Mesenchymal stem cell (in vitro differentiated cells and primary cell): ENCODE measurements at places on chromosomes 7 and 10.

- H3K4me1 ChIP-seq = no peaks in the 10 kb centered on the region
- H3K27me3 ChIP-seq = no peaks in the 10 kb centered on the region
- no peak overlapping the region for H3K4me3 ChIP-seq
- no peaks in the 10 kb centered on the region for H3K36me3 ChIP-seq
- H3K27ac ChIP-seq = no peak overlapping the region
Observed at GRCh38 chr7:116219288-116219687, 8.9 kb downstream of the TES start.

DNA sequence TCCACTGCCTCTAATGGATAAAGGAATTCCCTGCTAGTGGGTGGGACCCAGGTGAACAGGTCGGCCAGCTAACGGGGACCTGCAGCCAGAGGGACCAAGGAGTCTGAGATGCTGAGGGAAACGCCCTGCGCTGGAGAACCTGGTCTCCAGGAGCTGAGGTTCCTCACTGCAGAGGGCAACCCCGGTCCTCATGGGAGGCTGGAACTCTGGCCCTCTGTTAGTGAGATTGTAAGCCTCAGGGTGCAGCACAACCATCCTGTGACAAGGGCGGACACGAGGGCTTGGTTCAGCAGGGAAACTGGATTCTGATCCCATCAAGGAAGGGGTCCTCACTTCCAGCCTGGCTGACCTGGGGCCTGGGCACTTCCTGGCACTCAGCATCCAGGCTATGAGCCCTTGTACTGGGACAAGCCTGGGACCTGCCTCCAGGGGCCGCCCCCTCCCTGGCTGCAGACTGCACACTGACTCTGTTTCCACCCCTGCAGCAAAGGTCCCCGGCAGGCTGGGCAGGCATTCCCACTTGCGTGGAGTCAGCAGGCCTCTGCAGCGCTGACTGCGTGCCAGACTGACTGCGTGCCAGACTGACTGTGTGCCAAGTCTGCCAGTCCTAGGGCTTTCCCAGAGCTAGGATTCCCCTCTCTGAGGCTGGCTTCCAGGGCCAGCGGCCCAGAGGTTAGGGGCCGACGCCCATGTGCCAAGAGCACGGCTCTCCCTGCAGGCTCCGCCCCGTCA is 143.2 kb downstream of the MAPK8 start:
- no peaks in the 10 kb centered on the region for H3K27me3 ChIP-seq
- H3K4me3 ChIP-seq = no peak overlapping the region
- H3K4me1 ChIP-seq = peaks cover 15% of the 10 kb centered on the region
- H3K36me3 ChIP-seq = peaks cover 93% of the 10 kb centered on the region
- no peak overlapping the region for H3K27ac ChIP-seq

GRCh38 chr7:70631718-70632117 is 500.2 kb upstream of the GALNT17 start:
- no peak overlapping the region for H3K4me3 ChIP-seq
- peaks cover 5% of the 10 kb centered on the region for H3K27me3 ChIP-seq
- H3K27ac ChIP-seq = no peak overlapping the region
- H3K36me3 ChIP-seq = no peaks in the 10 kb centered on the region
- no peak for DNase-seq

DNA sequence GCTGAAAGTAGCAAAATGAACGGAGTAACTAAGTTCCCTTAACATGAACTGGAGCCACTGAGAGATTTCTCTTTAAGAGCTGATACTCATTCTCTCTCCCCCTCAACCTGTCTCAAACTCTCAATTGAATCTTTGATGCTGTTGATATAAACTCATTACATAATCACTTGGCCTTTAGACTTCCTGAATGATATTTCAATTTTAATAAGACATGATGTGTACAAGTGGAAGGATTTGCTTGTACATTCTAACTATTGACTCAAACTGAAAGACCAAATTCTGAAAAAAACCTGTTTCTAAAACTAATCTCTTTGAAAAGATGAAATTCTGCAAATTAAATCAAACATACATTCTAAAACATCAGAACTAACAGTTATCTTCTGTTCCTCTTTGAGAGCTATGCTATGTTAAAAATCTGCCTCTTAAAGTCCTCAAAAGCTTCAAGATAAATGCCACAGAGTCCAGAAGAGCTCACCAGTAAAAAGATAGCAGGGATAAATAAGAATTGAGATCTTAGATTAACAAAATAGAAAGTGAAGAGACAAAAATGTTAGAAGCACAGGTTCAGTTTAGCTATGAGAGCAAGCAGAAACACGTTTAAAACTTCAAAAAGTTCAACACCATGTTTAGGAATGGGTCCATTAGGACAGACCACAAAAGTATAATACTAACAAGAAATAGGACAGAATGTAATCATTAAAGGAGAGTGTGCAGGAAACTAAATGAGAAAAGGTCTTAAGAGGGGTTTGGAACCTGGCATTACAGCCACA is 46.1 kb downstream of the TNPO3 start:
- no peaks in the 10 kb centered on the region for H3K27me3 ChIP-seq
- H3K4me3 ChIP-seq = no peak overlapping the region
- H3K27ac ChIP-seq = no peak overlapping the region
- no peak for DNase-seq

GRCh38 chr10:105063796-105064195 is 422.7 kb downstream of the SORCS3 start:
- no peaks in the 10 kb centered on the region for H3K36me3 ChIP-seq
- no peak for DNase-seq
- no peak overlapping the region for H3K27ac ChIP-seq

DNA sequence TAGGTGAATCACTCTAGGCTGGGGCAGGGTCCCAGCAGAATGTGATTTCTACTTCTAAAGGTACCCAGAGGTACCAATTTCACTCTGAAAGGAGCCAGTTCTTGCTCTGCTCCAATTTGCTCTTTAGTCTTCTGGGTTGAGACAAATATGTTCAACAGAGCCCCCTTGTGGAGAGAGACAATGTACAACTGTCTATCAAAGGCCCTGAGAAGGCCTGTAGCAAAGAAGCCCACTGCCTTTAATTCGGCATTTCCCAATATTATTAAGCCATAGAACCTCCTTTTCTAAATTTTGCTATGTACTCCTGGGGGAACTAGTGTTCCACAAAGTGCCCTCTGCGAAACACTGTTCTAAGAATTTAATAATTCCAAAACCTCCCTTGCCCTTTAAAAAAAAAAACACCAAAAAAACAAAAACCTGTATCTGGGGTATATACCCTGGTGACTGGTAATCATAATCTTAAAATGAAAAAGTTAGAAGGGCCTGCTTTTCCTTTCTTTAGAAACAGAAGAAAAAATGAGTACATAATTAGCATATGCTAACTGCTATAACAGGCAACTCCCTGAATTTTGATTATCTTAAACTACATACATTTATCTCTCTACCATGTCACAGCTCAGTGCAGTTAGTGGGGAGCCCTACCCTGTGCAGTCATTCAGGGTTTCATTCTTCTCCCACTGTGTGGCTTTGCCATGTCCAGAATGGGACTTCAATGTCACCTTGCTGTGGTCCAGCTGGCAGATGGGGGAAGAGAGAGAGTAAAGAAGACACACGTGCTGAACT is 160.9 kb upstream of the BMPER start:
- peaks cover 4% of the 10 kb centered on the region for H3K4me1 ChIP-seq
- no peak overlapping the region for H3K27ac ChIP-seq
- DNase-seq = no peak
- H3K27me3 ChIP-seq = no peaks in the 10 kb centered on the region

- peak overlapping the region; percentile 11 for H3K27ac ChIP-seq
- peaks cover 6% of the 10 kb centered on the region for H3K36me3 ChIP-seq
Observed at GRCh38 chr7:79452032-79452494, 1.4 kb downstream of the MAGI2 start.

- H3K4me1 ChIP-seq = no peaks in the 10 kb centered on the region
- H3K36me3 ChIP-seq = no peaks in the 10 kb centered on the region
- no peak for DNase-seq
Observed at GRCh38 chr10:30686708-30687107, 57.2 kb upstream of the LYZL2 start.

DNA sequence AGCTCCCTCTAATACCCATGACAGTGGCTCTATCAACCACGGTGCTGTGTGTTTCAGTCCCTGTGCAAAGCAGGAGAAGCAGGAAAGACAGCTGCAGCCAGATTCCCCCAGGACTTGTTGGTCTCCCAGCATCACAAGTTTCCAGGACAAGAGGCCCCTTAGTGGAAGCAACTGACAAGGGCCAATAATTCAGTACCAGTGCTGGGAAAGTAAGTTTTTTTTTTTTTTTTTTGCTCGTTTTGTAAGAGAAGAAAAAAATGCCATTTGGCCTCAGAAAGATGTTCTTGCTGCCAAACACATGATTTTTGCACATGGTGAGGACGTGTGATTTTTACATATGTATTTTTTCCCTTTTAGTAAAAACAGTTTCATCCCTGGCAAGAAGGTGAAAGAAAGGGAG is 284.2 kb upstream of the ZMIZ1 start:
- DNase-seq = no peak
- no peaks in the 10 kb centered on the region for H3K27me3 ChIP-seq
- H3K4me3 ChIP-seq = no peak overlapping the region
- H3K27ac ChIP-seq = no peak overlapping the region

GRCh38 chr7:28576656-28577055 is 164.3 kb downstream of the CREB5 start:
- no peak for DNase-seq
- no peaks in the 10 kb centered on the region for H3K36me3 ChIP-seq
- peaks cover 10% of the 10 kb centered on the region for H3K4me1 ChIP-seq

DNA sequence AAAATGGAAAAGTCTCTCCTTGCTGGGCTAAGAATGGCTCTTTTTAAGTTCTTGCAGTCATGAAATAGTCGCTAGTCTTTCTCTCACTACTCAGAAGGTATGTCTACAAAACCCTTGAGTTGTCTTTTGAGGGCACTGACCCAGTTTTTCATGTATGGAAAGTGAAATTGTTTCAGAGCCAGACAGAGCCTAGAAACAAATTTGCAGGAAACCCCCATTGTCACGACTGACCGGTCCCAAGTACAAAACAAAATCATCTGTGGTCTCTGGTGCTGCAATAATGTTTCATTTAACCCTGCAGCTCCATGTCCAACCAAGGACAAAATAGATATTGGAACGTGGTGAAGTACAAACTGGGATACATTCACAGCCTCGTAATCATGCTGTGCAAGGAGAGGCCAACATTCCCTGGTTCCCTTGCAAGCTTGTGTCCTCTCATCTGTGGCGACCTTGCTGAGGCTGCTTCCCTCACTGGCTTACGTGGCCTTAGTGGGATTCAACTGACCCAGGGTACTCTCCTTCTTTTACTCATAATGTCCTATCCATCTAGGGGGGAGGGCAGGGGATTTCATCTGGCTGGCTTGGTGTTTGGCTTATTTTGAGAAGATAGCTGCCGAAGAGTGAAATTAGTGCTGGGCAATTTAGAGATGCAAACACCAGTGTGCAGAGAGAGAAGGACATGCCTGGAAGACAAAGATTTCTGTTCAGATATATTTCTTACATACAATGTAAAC is 172.5 kb downstream of the IPMK start:
- DNase-seq = no peak
- no peaks in the 10 kb centered on the region for H3K27me3 ChIP-seq
- H3K27ac ChIP-seq = no peak overlapping the region
- no peak overlapping the region for H3K4me3 ChIP-seq
- H3K36me3 ChIP-seq = no peaks in the 10 kb centered on the region

- H3K27ac ChIP-seq = no peak overlapping the region
- peaks cover 18% of the 10 kb centered on the region for H3K27me3 ChIP-seq
- no peak overlapping the region for H3K4me3 ChIP-seq
- DNase-seq = no peak
- H3K36me3 ChIP-seq = no peaks in the 10 kb centered on the region
Observed at GRCh38 chr7:27424749-27425148, 182.1 kb downstream of the EVX1 start.
